ENCODE measurements at places on chromosomes 2 and 18.

DNA sequence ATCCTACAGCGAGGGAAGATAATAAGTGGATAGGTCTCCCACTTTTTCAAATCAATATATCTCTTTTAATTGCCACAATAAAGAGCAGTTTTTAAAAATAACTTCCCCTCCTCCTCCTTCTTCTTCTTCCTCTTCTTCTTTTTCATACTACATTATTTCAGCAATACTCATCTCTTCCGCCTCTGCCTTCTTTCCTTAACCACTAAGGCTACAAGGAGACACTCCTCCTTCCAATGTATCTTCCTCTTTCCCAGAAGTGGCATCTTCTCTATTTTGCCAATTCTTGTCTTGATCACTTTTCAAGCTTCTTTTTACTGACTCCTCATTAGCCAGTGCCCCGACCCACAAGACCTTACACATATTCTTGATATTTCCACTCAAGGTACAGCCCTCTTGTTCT lies 546.6 kb upstream of the CHAC2 start:
- DNase-seq: no peak

GRCh38 chr2:236167297-236168109 lies 683 bp downstream of the GBX2 start:
- DNase-seq: no peak

- DNase-seq: no peak
These were observed 205.8 kb downstream of the LDLRAD4 start for GRCh38 chr18:13424363-13424762.

GRCh38 chr2:26957041-26957440 lies 13.4 kb upstream of the MAPRE3 start:
- DNase-seq: no peak

DNA sequence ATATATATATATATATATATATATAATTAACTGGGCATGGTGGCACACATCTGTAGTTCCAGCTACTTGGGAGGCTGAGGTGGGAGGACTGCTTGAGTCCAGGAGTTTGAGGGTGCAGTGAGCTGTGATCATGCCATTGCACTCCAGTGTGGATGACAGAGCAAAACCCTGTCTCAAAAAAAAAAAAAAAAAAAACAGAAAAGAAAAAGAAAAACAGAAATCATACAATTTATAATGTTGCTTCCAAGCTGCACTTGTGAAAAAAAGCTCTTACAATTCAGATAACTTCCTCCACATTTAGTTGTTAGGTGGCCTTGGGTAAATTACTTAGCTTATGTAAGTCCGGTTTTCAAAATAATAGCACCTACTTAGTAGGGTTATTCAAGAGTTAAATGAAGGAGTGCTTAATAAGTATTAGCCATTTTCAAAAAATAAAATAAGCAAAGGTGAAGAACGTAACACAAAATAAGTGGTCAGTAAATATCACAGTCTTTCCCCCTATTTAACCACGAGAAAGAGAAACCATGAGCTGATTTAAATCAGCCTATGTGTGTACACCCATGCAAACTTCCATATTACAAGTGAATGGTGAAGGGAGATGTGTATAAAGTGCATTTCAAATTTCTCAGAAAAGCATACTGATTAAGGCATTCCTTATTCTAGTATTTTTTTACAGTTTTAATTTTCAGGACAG lies 2.3 kb downstream of the WIPF1 start:
- no peak for DNase-seq

DNA sequence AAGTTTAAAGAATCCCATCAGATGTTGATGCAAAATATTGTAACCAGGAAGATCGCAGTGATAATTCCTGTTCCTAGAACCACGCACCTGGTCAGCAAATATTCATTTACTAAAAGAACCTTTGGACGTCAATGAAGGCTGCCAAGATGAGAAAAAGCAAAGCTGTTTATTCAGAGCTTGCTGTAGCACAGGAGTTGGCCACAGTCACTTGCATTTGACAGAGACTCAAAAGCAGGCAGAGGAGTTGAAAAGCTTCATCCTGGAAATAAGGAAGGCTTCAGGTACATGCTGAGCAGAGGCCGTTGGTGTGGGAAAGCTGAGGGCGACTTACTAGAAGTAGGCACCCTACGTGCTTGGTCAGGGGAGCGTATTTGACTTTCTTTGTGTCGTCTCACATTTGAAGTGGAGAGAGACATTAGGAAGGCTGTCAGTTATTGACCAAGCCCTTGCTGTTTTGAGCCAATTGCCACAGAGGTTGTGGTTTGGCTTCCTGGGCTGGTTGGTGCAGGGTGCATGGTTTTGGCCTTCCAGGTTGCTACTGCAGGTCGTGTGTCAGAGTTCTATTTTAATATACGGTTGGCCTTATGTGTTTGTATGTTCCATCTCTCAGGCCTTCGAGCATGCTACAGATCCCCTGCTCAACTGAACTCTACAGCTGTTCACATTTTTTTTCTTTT lies 289.6 kb downstream of the METTL4 start:
- no peak for DNase-seq

- DNase-seq: no peak
These were observed 241.7 kb downstream of the ATAD2B start for GRCh38 chr2:23685181-23685580.

DNA sequence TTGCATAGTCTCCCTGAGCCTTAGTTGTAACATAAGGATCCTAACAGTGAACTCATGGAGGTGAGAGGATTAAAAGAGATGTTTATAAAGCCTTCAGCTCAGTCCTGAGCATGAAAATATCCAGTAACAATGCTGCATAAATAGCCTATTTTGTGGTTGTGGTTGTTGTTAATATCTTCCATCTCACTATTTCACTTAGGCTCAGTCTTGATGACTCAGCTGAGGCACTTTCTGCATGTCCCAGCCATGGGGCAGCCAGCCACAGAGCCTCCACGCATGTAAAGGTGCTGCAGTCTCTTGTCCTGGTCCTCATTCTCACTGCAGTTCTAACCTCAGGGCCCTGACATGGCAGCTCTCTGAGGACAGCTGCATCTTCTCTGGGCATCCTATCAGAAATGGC lies 218.8 kb upstream of the PKDCC start:
- no peak for DNase-seq

- DNase-seq: no peak
These were observed 998.4 kb downstream of the SOCS6 start for GRCh38 chr18:71287268-71287667.

DNA sequence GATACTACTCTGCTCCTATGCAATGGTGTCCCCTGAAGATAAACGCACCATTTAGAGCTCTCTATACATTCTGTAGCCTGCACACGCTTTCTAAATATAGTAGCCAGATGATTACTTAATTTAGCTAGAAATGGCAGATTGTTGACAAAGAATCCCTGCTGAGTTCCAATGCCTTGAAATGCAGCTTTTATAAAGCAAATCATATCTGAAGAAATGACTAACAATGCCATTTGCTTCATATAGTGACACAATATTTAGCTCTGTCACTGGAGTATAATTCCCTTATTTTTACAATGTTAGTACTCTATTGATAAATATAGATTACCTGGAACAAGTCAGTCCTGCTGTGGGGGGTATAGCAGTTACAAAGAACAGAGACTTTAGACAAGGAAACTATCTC lies 166.2 kb downstream of the CDCA7 start:
- no peak for DNase-seq

DNA sequence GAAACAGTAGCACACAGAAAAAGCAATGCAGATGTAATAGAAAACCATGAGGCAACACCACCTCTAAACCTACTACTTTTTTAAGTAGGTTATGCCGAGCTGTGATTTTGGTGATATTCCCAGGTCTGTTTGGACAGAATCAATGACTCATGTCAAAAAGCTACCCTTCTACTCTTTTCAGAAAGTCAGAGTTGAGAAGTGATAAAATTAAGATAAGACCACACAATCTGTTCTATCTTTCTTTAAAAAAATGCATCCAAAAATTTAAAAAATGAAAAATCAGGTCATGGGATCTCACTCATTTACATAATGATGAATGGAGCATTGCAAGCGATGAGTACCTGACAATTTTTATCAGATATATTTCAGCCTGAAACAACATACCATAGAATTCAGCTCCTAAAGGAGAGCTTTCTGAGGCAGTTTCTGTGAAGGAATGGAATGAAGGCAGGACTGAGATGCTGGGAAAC lies 826.3 kb downstream of the BCL11A start:
- no peak for DNase-seq

DNA sequence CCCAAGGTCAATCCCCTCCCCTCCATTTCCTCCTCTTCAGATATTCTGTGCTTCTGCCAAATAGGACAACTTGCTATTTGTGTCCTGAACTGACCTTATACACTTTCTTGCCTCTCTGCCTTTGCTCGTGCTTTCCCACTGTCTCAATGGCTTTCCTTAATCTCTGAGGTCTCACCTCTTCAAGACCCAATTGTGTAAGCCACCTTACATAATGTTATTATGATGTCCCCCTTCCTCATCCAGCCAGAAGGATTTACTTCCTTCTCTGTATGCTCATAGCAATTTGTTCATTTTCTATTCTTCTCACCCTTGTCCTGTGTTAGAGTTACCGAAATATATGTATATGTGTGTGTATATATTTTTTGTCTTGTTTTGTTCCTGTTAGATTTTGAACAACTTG lies 26.9 kb upstream of the DARS1 start:
- DNase-seq: no peak

GRCh38 chr18:23877371-23877770 lies 137.2 kb upstream of the TTC39C start:
- DNase-seq: no peak

DNA sequence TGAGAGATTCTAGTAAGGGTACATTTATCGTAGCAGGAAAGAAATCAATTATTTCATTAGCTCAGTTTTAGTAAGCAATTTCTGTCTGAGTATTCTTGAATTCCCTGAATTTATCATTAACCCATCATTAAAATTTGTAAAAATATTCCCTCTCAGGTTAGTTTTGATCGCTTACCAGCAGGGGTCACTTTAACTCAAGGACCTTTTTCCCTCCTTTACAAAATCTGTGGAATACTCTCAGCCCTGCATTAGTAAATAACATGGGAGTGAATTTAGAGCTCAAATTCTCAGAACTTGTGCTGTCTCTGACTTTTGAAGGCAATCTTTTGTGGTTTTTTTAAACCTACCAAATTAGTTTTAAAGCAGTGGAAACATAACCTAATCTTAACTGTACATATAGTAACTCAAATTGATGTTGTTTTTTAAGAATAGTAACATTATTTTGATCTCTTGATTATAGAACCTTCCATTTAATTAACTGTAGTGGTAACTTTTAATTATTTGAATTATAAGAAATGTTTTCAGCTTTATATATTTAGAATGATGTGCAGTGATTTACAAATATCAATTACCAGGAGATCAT lies 97.2 kb downstream of the AGPS start:
- DNase-seq: peak; percentile 4

DNA sequence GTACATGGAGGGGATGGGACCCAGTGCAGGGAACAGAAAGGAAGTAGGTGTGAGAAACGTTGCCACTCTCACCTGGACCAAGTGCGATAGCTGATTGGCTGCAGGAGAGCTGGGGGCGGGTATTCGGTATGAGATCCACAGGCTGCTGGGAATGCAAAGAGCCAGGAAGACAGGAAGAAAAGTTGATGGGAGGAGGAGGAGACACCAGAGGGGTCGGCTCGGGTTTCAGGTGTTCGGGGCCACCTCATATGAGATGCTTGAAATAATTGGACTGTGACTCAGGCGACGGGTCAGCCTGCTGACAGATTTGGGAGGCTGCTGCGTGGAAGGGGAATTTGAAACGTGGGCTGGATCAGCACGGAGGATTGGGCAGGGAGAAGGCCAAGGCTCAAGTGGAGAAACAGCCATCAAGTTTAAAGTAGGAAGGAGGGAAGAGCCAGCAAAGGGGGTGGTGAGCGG lies 65.1 kb downstream of the MRPS9 start:
- DNase-seq: no peak

GRCh38 chr2:143833015-143833660 lies 686.8 kb downstream of the ZEB2 start:
- DNase-seq: no peak

DNA sequence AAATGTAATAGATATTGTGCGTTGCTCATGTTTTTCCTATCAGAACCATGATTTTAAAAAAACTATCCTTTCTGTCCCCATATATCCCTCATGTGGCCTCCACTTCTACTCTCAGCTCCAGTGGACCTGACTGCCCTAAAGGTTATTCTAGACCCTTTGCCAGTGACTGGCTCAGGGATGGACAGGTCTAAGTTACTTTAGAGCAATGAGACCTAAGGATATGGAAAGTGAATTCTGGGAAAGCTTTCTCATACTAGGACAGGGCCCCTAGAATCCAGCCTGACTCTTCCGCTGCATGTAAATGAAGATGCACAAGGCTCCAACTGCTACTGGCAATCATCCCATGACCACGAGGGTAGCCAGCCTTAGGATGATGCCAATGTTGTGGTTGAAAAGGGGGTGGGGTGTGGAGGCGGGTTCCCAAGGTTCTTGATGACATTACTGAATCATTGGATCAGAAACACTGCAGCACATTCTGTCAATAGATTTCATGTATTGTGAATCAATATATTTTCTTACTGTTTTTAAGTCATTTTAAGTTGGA lies 21.3 kb downstream of the C2orf69 start:
- no peak for DNase-seq

DNA sequence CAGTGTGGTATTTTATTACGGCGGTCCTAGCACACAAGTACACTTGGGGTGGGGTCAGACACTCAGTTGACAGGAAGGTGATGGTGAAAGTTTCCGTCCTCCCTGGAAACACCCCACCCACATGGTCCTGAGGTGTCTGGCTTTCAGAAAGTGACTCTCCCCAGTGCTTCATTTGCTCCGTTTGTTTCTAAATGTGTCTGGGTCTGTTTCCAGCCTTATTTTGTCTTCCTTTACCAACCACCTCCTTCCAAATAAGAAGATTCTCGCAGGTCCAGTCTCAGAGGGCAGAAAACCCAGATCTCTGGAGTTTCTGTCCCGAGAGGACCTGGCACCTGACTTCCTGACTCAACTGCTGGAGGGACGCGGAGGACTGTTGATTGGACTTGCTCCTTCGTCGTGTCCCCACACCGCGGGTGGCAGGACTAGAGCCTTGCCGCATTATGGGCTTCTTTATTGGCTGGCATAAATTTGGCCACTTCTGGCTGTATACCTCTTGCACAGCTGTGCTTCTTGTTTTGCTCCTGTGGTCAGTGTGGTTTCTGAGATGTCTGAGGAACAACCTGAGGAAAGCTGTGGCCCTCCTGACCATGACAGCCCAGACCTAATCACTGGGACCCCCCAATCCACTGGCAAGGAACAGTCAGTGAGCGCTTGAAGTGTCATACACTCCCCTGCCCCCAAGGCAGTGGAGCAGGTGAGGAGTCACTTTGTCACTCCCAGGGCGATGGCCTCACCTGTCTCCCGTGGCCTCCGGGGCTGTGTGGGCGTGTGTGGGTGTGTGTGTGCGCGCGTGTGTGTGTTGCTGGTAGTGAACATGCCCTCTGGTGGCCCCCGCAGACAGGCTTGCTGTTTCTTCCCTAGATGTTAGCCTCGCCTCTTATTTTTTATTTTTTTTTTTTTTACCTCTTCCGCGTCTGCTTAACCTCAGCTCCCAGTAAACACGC lies 45.6 kb downstream of the MEX3C start:
- DNase-seq: no peak

- DNase-seq: no peak
These were observed 241.2 kb downstream of the SEPTIN10 start for GRCh38 chr2:109372614-109373013.
